ENCODE measurements at places on chromosomes 6 and 20.

DNA sequence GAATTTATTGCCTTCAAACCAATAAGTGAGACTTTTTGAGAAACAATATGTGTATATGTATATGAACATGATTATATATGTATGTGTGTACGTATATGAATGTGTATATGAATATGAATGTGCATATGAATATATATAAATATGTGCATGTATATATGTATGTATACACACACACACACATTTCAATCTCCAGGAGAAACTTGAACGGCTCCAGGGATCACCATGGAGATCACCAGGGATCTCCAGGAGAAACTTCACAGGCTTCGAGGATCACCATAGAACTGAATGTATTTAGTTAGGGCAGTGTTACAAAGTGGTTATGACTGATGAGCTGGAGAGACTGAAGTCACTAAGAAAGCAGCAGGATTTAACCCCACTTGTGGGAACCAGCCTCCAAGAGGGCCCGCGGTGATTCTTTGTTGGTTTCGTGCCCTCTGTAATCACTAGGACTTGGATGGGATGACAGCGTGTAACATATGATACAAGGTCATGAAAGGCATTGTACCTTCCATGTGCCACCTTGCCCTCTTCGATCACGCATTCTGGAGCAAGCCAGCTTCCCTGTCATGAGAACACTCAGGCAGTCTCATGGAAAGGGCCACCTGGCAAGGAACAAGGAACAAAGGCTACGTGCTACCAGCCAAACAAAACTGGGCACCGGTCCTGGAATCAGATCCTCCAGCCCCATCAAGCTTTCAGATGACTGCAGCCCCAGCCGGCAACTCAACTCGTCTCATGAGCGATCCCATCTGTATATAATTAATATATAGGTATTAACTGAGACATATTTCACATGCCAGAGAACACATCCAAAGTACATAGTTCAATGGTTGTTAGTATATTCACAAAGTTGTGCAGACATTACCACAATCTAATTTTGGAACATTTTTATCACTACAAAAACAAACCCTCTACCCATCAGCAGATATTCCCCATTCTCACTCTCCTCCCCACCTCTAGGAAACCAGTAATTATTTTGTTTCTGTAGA, 8.6 kb downstream of the FAM50B start:
- no peak for DNase-seq

DNA sequence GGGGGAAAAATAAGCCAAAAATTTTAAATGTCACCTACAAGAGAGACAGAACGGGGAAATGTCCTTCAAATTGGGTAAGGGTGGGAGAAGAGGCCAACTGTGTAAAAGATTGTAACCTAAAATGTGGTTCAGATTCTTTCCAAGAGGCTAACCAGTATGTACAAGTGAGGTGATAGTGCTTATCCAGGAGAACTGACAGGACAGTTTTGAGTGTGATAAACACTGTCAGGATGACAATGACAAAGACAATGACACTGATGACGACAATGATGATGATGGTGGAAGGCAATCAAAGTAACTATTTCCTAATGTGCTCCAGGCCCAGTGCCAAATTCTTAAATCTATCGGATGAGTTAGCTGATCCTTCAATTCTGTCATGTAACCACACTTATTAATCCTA, 57.3 kb downstream of the TASP1 start:
- no peak for DNase-seq

DNA sequence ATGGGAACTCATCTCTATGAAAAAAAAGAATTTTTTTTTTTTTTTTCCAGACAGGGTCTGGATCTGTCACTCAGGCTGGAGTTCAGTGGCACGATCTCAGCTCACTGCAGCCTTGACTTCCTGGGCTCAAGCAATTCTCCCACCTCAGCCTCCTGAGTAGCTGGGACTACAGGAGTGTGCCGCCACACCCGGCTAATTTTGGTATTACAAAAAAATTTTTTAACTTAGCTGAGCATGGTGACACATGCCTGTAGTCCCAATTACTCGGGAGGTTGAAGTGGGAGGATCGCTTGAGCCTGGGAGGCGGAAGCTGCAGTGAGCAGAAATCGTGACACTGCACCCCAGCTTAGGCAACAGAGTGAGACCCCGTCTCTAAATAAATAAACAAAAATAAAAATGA, 7.5 kb downstream of the DEF6 start:
- no peak for DNase-seq

- no peak for DNase-seq
Observed at GRCh38 chr20:63032861-63033793, 26.4 kb upstream of the BHLHE23 start.
